Umbilical cord (tissue), 2 donors: ENCODE measurements at places on chromosomes 7 and 10. TPM values are rescaled to one million over a fixed set of nuclear protein-coding genes. Genes with fewer than 3 reads are reported as not detected.

DNA sequence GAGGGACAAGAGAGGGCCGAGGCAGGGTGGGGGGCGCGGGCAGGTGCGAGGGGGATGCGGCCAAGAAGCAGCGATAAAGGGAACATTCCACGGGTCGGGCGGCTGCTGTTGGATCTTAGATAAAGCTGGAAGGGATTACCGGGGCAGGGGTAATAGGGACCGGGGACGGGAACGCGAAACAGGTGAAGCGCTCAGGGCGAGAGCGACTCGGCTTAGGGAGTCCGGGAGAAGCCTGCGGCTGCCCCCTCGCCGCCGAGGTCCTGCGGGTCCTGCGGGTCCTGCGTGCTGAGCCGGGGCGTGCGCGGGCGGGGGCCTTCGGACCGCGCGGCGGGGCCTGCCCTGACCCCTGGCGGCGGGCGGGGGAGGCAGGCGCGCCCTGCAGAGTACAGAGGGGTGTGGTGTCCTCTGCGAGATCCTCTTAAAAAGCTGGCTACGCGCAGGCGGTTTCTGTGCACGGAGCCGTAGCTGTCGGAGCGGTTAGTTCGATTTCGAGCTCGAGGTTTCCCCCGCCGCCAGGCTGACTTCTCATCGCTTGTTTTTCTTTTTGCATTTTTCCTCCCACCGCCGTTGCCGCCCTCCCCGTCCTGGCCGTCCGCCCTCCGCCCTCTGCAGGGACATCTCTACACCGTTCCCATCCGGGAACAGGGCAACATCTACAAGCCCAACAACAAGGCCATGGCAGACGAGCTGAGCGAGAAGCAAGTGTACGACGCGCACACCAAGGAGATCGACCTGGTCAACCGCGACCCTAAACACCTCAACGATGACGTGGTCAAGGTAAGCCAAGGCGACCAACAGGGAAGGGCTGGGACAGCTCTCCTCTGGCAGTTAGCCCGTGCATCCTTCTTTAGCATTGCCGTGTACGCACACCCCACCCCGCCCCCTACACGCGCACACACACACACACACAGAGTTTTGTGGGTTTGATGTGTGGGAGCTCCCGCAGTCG is 1.4 kb downstream of the CAV1 start:
- peak; percentile 90 for DNase-seq

- DNase-seq: no peak
These were observed 55.9 kb downstream of the DLD start for GRCh38 chr7:107946881-107947280.

DNA sequence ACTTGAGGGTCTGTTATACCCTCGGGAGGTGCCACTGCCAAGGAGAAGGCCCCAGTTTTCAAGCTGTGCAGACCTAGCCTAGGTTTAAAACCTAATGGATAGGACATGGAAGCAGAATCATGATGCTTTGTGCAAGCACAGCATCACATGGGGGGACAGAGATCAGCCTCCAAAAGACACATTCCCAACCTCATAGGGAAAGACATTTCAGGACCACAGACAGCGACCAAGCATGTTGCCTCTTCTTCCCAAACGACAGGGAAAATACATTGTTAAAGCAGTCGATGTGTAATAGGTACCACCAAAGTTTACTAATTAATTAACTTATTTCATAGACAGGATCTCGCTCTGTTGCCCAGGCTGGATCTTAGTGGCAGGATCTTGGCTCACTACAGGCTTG is 573.9 kb downstream of the TCERG1L start:
- peak; percentile 52 for DNase-seq

- DNase-seq: peak; percentile 52
These were observed 145.7 kb downstream of the REEP3 start for GRCh38 chr10:63666836-63667383.

- no peak for DNase-seq
These were observed 82.8 kb downstream of the PPP1R3C start for GRCh38 chr10:91550021-91550420.

DNA sequence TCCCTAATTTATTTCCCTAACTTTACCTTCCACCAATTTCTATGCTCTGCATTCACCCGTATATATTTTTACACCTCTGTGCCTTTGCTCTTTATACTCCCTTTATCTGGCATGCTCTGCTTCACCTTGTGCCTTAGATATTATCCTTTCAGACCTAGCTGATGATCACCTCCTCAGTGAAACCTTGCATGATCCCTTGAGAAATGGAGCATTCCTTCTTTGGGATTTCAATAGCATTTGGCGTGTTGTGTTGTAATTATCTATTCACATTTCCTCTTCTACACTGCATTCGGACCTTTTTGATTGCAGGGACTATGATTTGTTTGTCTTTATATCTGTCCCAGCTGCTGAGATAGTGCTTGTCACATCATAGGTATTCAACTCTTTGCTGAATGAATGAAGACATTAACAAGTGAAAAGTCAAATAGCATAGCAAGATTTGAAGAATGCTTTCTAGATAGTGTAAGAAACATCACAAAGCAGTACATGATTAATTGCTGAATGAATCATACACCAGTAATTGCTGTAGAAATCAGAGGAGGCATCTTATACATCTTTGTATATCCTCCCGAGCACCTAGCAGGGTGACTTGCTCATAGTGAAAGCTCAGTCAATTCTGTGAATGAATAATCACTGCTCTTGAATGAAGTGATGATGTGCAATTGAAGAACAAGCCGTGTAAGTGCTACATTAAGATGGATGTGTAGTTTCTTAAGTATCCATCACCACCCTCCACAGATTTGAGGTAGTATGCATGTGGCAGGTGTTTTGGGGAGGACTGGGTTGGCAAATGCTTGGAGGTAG is 2.0 kb upstream of the TM9SF3 start:
- DNase-seq: no peak

- no peak for DNase-seq
These were observed 341.6 kb downstream of the PCLO start for GRCh38 chr7:82821037-82821436.

The SCART1 gene
- 2.9 TPM for total RNA-seq
